Calu3 (cell line): ENCODE measurements at places on chromosomes 4 and X. TPM values are rescaled to one million over a fixed set of nuclear protein-coding genes. Genes with fewer than 3 reads are reported as not detected.
A peak's percentile ranks its signal among the peaks of the same experiment; 100 is the strongest.

GRCh38 chr4:156734965-156735895 lies 236.4 kb downstream of the PDGFC start:
- no peak for DNase-seq

DNA sequence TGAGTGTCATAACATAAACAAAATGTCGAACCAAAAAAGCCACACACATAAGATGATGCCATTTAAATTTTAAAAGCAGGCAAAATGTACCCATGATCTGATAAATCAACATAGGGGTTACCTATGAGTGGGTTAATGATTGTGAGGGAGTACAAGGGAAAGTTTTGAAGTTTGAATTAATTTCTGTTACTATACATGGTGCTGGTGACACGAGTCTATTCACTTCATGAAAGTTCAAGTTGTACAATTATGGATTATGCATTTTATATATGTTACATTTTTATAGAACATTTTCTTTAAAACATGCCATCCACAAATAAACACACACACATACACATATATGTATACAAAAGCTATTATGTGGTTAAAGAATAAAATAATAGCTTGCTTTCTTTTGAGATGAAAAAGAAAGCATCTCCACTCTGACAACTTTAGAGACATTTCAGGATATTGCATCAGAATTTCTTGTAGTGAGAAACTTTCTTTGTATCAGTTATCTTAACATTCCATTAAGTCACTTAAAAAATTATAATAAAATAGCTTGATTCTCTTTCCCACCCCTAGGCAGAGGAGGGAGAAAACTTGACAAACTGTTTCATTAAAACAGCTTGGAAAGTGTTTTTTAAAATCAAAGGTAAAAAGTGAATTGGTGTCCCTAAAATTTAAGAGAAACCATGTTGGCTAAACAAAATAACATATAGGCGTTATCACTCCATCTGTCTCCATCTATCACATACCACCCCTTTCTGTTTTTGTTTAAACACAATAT lies 891.8 kb upstream of the NDST4 start:
- DNase-seq: no peak

GRCh38 chrX:13669246-13669737 lies 16.4 kb downstream of the TCEANC start:
- peak; percentile 78 for DNase-seq

- DNase-seq: no peak
These were observed 113.4 kb upstream of the TMEM47 start for GRCh38 chrX:34770511-34770910.

GRCh38 chrX:21708116-21708515 lies 49.8 kb downstream of the SMPX start:
- no peak for DNase-seq

- peak; percentile 53 for DNase-seq
These were observed 57.3 kb downstream of the GSTCD start for GRCh38 chr4:105765690-105766407.

- no peak for DNase-seq
These were observed 929.1 kb downstream of the RAB28 start for GRCh38 chr4:12555011-12555410.

DNA sequence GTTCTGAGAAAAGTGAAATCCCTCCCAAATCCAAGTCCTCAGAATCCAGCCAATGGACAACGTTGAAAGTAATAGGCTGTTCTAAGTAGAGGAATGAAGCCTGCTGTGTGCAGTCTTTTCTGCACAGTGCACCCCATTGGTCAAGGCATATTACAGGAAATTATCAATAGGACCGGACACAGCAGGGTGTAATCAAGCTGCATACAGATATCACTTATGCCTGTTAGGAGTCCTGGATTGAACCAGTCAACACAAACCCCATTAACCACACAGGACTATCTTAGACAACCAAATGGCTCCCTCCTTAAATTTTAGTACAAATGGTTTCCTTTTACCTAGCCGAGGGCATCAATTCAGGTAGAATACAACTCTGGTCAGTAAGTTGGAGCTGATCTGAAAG lies 34.2 kb upstream of the MAGEA8 start:
- no peak for DNase-seq

DNA sequence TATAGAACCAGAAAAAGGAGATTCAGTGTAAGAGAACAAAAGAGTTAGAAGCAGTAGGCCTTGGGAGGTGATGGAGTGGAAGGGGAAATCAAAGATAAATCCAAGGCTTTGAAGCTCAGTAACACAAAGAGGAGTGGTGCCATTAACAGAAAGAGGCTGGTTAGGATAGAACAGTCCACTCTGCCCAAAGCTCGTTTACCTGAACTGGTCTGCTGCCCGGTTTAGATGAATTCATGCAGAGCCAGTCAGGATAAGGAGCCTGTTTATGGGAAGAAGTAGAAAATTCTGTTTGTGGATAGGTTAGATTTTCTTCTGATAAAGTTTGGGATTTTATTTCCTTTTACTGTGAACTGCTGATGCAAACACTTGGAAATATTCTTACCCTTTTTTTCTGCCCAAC lies 80.6 kb downstream of the HMGB2 start:
- DNase-seq: no peak

DNA sequence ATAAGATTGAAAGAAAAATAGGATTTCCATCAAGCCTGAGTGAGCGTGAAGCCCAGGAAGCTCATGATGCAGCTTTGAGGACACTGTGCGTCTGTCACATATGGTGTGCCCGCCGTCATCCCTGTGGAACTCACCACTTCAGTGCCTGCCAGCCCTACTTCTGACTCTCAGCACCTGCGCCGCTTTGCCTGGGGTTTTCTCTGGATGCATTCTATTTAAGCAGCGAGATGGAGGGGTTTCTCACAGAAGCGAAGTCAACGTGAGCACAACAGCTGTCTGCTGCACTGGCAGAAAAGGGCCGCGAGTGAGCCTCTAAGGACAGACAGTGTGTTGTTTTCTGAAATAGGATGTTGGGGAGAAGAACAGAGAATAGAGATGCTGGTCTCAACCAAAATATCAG lies 6.2 kb upstream of the TMEM128 start:
- DNase-seq: no peak

- DNase-seq: peak; percentile 72
These were observed 61.7 kb downstream of the ADRA2C start for GRCh38 chr4:3827616-3828492.

- DNase-seq: no peak
These were observed 3.1 kb upstream of the FBXL5 start for GRCh38 chr4:15658136-15658770.

DNA sequence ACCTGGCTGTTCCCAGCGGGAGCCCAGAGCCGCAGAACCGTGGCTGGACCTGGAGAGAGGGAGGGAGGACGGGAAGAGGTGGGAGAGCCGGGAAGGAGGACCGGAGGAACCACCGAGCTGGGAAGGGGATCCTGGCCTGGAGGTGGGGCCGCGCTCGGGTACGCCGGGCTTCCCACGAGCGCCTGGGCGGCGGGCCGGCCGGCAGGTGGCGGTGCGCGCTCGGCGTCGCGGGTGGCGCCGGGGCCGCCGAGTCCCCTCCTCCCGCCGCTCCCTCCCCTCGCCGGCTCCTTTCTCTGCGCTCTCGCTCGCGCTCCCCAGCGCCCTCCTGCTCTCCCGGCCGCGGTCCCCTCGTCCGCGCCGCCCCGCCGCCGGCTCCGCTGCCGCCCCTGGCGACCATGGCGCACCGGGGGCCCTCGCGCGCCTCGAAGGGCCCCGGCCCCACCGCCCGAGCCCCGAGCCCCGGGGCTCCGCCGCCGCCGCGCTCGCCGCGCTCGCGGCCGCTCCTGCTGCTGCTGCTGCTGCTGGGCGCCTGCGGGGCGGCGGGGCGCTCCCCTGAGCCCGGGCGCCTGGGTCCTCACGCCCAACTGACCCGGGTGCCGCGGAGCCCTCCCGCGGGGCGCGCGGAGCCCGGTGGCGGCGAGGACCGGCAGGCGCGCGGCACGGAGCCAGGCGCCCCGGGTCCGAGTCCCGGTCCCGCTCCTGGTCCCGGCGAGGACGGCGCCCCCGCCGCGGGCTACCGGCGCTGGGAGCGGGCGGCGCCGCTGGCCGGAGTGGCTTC lies at the start of gene SORCS2:
Gene SORCS2 (plus strand): TSS at position 287 of the 778 bp plus-strand sequence.
- DNase-seq: peak; percentile 74

DNA sequence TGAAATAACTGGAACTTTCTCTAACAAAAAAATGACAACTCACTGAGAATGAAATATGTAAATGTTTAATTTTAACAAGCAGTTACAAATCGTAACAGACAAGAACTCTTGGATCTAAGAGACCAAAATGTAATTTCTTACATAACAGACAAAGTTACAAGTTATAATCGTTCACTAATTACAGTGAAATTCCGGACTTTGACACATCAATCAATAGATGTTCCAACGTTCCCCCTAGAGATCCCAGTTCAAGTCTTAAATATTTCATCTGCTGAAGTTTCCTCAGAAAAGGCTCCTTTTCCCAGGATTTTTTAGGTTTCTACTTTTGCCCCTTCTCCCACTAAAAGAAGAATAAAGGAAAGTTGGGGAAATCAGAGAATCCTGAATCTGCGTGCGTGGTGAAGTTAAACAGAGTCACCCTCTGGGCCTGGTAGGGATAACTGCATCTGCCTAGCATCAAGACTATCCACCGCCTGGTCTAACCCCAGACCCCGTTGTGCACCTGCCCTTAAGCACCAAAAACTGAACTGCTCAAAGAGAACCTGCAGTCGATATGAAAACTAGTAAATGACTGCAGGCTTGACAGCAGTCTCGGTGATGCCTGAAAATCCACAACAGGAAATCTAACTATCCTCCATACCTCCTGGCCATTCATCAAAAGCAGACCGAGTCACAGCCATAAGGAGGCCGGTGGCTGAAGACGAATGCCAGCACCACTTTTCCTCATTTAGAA lies 2.3 kb downstream of the IRF2 start:
- DNase-seq: peak; percentile 4

DNA sequence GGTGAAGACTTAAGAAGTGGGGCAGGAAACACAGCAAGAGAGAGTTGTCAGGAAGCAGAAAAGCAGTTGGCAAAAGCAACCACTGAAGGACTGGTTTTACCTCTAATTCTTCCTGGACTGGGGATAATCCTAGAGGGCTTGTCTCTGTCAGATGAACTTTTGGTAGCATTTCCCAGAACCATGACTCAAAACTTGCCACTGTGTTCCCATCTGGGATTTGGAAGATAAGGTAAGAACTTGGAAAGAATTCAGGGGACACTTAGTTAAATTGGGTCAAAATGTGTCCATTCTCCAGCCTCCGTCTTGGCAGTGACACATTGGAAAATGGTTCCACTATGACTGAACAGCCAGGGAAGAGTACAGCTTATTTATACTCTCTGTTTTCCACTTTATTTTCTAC lies 55.7 kb downstream of the CD38 start:
- no peak for DNase-seq

DNA sequence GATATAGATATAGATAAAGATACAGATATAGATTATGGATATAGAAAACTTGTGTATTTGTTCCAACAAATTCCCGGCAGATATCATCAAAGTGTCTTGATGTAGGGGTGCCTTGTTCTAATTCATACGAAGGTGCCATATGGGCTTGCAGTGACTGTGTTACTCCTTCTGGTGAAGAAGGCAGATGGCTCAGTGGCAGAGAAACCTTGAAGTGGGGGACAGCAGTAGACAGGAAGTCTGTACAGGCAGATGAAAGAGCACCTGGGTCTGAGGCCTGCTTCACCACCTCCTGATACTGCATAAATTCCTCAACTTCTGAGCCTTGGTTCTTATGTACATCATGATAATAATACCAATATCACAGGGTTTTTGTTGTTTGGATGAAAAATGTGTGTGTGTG lies 179.5 kb upstream of the GATB start:
- no peak for DNase-seq

PAGE2B gene
- not detected in 2 replicates for total RNA-seq

HHIP gene
- total RNA-seq: 0.61 and 1.6 TPM in 2 replicates
